ENCODE measurements at places on chromosomes 5 and 9.

DNA sequence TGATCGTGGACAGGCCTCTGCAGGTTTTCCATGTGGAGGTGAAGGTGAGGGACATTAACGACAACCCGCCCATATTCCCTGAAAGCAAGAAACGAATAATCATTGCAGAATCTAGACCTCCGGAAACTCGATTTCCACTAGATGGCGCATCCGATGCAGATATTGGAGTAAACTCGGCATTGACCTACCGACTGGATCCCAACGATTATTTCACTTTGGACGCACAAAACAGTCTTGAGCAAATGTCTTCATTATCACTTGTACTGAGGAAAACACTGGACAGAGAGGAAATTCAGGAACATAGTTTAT is 621 bp downstream of the PCDHA13 start:
- DNase-seq: no peak

GRCh38 chr5:89350684-89351083 is 467.7 kb upstream of the MEF2C start:
- no peak for DNase-seq

DNA sequence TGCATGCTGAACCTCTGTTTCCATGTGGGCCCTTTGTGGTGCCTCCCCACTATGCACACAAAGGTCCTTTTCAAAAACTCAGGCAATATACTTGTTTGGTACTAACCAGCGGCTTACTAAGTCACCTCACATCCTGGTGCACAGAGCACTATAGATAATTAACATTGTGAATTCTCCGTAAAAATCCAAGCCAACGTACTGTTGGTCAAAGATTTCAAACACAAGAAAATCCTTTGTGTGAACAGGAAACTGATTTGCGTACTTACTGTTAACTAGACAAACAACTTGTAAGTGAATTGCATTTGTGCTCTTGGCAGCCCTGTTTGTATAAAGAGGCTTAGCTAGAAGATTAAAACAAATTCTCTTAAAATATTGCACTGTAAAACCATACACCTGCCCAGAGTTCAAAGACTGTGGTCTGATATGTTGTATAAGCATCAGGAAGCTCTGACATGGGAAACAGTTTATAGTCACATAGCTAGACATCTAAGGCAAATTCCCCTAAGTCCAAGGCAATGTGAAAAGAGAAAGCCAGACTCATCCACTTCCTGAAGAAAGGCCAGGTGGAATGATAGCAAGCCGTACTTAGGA is 125.0 kb upstream of the SLC12A2 start:
- no peak for DNase-seq

DNA sequence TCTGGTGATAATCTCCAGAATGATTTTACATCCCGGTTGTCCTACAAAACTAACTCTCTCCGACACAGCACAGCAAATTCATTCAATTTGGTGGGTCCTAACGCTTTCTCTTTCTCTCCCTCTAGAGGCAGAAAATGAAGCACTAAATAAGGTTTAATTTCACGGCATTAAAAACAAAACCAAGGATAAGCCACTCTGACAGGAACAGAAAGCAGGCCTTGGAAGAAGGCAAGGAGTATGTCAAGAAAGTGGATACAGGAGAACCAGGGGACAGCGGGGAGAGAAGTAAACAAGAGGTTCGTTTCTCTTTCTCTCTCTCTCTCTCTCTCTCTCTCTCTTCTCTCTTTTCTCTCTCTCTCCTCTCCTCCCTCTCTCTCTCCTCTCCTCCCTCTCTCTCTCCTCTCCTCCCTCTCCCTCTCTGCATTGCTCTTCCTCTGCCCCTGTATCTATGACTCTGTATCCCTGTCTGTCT is 49.8 kb downstream of the EBF1 start:
- DNase-seq: no peak

DNA sequence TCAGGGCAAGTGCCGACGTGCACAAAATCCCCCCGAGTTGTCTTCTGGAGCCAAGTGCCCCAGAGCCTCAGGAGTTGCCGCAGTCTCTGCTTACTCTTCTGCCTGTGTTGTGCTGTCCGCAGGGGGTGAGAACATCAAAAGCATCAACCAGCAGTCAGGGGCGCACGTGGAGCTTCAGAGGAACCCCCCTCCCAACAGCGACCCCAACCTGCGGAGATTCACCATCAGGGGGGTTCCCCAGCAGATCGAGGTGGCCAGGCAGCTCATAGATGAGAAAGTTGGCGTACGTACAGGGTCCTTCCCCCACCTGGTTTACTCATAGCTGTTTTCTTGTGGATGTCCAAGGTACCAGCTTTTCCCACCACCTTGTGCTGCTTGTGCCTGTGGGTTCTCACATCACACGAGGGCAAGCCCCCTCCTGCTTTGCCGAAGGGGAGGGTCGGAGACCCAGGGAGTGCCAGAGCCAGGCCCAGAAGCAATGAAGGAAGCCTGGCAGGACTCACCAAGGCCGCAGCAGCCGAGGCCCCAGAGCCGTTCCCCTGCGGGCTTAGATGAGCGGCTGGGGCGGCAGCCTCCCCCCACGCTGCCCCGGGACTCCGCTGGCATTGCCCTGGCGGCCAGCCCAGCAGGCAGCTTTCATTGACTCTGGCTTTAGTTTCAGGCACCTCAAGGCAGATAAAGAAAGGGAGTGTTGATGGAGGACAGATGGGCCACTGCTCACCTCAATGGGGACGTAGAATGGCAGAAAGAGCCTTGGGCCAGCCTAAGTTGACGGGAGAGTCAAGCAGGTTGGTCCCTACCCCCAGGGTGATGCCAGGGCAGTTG is 33.7 kb upstream of the PRDM12 start:
- no peak for DNase-seq

GRCh38 chr9:123608104-123608503 is 252.1 kb downstream of the CRB2 start:
- DNase-seq: no peak

- peak; percentile 21 for DNase-seq
Measured at GRCh38 chr9:25964239-25964638, 286.0 kb upstream of the TUSC1 start.

DNA sequence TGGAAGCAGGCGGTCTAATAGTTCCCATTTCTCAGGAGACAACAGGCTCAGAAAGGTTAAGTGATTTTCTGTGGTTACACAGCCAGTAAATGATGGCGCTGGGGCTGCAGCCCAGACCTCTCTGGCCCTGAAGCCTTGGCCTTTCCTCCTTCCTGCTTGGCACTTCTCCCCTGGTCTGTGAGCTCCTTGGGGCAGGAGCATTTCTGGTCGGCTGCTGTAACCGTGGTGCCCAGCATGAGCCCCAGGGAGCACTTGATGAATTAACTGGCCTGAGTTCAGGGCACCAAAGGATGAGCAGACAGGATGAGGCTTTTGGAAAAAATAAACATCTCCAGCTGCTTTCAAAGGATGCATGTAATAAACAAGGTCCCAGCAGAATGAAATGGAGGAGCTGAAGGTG is 30.2 kb downstream of the CDHR2 start:
- DNase-seq: no peak

DNA sequence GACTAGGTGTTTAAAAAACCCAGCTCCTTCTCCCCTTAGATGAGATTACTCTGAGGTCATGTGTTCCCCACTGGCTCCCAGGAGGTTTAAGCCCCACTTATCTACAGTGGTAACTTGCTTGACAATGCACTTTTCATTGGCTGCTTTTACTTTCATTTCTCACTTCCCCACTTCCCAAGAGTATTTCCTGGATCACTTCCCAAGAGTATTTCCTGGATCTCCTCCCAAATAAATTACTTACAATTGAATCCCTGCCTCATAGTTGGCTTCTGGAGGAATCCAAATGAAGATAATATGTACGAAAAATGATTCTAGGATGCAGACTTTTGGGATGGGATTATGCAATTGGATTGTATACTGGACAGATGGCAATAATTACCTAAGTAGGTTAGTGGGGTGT is 47.1 kb upstream of the CHSY3 start:
- no peak for DNase-seq

DNA sequence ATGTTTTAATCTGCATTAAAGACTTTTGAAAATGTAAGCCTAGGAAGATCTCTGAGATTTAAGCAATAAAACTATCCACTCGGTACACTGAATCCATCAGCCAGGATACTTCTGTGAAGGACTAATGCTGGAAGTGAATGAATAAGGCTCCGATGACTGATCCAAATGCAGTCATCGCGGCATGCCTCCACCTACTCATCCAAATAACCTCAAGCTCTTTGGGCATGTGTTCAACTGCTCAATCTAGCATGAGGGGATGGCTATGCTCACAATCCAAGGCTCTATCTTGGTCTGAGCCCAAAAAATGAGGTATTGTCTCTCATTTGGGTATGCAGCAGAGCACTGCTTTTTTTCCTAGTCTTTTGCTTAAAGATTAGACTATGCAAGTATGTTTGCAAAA is 19.2 kb downstream of the MARCHF3 start:
- DNase-seq: peak; percentile 62

DNA sequence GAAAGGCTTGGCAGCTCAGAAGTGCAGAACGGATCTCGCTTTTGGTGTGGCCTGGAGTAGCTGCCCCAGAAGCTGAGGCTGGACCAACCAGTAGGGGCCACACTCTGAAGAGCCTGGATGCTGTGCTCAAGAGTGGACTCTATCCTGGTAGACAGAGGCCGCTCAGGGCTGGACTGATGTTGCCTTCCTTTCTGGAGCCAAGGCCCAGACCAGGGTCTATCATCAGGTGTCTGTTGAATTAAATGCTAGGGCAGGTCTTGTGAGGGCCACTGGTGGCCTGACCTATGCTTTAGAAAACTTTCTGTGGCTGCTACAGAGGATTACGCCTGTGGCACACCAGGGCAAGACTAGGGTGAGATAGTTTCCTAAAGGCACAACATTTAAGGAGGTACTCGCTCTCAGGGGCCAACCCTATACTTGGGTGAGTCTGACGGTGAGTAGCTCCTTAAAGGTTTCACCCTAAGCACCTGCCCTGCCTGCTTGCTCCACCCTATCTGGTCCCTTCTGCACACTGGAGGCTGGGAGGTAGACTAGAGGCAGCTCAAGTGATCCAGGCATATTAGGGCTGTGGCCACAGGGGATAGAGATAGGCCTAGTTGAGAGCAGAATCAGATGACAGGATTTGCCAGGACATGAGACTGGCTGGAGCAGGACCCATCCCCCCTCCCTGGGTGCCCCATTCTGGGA is 9.8 kb upstream of the IRF1 start:
- peak; percentile 0 for DNase-seq

GRCh38 chr9:128788445-128788844 is 1.4 kb downstream of the TBC1D13 start:
- DNase-seq: no peak

DNA sequence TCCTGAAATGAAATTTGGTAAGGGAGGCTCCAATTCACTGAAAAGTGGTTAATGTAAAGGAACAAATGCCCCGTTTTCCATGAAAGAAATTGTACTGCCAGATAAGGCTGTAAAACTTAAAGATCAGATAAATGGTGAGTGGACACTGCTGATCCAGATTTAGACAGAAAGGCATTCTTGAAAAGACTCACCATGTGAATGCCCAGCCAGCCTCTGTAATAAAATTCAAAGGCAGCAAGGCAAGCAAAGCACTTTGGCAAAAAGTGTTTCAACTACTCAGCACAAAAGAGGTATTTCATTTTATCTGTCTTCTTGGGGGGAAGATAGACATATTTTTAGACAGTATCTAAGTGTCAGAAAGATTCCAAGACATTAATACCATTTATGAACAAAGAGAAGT is 133.6 kb downstream of the MLLT3 start:
- DNase-seq: no peak

GRCh38 chr5:77725616-77726015 is 50.5 kb downstream of the TBCA start:
- no peak for DNase-seq

DNA sequence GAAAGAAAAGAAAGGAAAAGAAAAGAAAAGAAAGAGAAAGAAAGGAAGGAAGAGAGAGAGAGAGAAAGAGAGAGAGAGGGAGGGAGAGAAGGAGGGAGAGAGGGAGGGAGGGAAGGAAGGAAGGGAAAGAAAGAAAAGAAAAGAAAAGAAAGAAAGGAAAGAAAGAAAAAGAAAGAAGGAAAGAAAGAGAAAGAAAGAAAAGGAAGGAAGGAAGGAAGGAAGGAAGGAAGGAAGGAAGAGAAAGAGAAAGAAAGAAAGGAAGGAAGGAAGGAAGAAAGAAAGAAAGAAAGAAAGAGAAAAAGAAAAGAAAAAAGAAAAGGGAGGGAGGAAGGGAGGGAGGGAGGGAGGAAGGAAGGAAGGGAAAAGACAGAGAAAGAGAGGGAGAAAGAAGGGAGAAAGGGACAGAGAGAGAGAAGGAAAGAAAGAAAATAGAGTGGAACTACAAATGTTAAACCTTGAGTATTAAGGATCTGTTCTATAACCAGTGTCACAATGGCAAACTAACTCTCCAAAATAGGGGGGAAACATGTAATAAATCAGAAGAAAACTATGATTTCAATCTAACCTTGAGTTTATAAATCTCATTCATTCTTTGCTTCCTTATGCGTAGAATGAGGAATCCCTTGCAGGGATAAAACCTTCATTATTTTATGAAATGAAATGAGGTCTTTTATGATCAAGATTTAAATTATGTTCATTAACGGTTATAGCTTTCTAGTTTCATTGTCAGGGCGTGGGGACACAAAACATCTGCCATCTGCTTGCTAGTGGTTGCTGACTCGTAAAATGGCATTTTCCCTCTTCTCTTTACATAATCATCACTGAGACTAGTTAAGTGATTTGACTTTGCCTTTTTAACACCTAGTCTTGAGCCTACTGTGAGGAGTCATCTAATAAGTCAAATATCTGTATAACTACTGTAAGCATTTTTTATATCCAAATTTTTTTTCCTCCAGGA is 40.7 kb upstream of the RAD23B start:
- DNase-seq: no peak

DNA sequence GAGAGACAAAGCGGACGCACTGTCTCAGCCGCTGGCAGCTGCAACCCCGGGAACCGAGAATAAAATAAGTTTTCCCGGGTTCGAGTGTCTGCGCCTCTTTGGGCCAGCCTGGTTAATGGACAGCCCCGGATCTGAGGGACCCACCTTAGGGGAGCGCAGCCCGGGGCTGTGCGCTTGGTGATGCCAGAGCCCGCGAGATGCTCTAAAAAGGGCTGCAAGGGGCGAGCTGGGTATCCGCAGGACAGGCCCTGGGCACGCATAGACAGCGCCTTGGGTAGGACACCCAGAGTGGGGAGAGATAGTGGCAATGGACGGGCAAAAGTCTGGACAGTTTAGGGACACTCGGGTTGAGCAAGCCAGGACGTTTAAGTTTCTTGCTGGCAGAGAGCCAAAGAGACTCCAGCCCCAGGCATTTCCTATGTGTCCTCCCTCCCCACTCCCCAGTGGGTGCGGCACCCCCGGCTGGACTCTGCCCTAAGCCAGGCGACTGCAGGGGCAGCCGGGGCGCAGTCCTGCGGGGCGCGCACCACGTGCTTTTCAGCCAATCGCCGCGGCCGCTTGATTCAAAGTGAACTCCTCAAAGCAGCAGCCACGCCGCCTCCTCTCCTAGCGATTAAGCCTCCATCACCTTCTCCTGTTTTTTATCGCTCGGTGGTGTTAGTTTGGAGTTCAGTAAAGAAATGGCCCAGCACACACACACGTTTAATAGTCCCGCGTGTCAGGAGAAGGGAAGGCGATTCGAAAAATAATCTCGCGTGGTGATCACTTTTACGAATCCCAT is 616 bp upstream of the ENC1 start:
- DNase-seq: peak; percentile 67

- DNase-seq: no peak
Measured at GRCh38 chr9:75601280-75601679, 289.2 kb upstream of the PCSK5 start.
